CD4-positive, alpha-beta T cell treated with Interleukin-4 for 4 hours (primary cell): ENCODE measurements at places on chromosomes 3 and 15.

DNA sequence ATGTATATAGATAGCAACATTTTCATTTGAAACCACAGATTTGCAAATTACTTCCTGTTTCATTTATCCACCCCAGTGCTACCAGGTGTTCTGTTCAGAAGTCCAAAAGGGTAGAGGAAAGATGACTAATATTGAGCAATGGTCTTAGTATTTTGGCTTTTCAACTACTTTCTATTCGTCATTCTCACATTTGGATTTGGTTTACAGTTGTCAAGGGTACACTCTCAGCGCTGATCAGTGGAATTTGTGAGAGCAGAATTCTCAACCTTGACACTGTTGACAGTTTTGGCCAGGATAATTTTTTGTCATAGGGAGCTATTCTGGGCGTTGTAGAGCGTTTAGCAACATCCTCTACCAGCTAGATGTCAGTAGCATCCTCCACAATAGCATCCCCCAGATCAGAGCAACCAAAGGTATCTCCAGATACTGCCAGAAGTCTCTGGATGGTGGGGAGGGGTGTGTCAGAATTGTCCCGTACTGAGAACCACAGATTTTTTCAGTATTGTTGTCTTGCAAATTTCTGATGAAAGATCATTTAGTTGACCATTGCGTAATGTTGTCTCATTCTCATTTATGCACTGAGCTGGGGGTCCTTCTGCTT, 4.2 kb downstream of the HMCES start:
- peak; percentile 76 for DNase-seq

DNA sequence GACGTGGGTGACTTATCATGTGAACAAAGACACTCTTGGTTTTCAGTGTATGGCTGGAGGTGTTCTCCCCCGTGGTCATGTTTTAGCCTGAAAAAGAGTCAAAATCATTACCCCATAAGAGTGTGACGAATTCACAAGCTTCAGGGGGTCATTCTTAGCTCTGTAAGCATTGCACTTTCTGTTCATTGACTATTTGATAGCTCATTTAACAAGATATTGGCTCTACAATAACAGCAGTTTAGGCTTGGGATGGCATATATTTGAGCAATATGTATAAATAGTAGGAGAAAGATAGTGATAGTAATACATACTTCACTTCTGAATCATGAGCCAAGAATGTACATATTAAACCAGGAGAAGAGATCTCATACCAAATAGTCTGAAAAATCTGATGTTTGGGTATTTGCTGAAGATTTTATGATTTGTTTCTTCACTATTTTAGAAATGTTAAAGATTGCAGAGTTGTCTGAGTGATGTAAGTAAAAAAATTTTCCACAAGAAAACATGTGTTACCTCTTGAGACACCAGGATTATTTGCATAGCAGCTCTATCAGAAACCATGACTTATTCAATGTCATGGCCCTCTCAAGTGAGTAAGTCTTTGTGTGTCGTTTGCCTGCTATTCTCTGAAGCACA, 996.0 kb downstream of the OTOL1 start:
- no peak for DNase-seq

DNA sequence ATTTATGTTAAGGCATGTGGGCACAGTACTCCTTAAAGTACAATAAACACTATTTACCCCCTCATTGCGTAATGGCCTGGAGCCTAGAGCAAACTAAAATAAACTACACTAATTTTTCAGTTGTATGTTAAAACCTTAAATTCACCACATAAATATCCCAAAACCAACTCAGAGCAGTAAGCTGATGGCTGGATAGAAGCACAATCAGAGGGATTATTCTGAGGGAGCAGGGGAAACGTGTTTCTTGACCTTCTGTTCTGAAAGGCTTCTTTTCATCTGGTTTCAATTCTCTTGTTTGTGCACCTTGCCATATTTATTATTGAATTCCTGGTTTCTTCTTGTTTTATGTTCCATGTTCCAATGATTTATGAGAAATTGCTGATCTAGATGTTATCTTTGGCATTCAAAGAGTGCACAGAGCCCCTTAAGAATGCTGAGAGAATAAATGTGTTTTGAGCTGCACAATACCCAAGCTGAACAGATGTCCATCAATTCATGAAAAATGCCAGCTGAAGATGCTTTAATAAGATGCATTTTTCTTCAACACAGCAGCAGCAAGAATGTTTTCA, 29.6 kb downstream of the RPL22L1 start:
- no peak for DNase-seq

GRCh38 chr15:77285057-77285997, 134.6 kb downstream of the PEAK1 start:
- no peak for DNase-seq

DNA sequence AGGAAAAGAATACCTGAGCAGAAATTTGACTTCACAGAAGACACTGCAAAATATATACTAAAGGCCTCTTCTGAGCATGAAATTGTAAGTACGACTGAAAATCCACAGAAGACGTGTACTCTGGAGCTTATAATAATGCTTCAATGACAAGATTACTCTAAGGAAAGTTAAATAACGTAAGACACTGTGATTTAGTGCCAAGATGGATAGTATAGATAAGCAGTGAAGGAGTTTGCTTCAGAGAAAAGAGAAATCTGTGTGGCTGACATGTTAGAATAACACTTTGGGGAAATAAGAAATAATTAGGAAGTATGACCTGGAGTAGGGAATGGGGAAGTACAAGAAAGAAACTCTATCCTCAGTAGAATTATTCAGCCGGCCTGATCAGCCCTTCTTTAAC, 28.9 kb downstream of the ALDH1A2 start:
- DNase-seq = no peak

GRCh38 chr15:65189102-65189740, 4.1 kb upstream of the CLPX start:
- DNase-seq = peak; percentile 9

DNA sequence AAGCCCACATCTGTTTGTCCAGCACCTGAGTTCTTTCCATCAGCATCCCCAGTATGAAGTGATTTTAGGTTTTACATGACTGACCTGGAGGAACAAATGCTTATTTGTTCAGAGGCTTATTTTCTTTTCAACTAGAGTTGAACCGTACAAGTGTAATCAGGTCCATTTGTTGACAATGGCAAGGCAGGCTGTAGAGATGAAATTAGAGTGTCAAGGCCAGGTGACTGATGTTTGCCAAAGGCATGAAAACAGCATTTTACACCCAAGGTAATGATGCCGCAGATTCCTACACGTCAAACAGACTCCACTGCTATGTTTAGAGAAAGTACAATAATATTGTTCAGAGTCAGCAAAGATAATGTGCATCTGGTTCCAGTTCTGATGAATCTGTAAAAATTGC, 96.5 kb downstream of the KCNAB1 start:
- DNase-seq = no peak

DNA sequence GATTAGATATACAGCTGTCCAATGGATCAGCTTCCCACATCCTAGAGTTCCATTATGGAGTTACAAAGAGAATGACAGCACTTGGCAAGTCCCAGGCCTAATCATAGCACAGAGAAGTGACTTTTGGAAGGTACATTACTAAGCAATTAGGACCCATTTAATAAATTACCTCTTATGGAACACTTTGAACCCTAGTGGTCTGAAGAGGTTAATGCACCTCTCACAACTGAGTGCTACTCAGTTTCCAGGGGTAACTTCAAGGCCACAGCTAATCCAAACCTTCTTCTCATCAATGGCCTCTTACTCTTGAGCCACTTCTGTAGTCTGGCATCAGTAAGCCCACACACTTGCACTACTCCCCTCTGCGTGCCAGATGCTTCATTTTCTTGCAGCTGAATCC, 34.9 kb upstream of the MEIS2 start:
- DNase-seq = no peak

- DNase-seq = no peak
Observed at GRCh38 chr3:141610939-141611338, 124.1 kb downstream of the RASA2 start.
